ENCODE measurements at places on chromosomes 7 and 10. TPM values are rescaled to one million over a fixed set of nuclear protein-coding genes. Genes with fewer than 3 reads are reported as not detected.

DNA sequence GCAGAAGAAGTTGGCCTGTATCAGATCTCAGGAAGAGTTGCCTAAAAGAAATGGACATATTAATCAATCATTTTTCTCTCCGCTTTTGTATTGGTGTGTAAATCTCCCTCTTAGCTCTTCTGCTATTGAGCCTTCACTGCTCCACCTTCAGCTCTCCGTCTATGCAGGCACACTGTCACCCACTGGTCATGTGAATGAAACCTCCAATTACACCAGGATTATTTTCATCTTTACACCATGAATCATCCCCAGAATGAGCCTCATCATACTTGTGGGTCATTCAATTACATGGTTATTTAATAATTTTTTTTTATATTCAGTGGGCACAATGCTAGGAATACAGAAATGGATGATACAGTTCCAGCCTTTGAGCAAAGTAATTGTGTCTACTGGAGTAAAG lies 92.6 kb downstream of the LRRC4 start:
- no peak overlapping the region for H3K4me3 ChIP-seq
- no peaks in the 10 kb centered on the region for H3K4me1 ChIP-seq
- no peak overlapping the region for H3K27ac ChIP-seq
- DNase-seq: no peak

DNA sequence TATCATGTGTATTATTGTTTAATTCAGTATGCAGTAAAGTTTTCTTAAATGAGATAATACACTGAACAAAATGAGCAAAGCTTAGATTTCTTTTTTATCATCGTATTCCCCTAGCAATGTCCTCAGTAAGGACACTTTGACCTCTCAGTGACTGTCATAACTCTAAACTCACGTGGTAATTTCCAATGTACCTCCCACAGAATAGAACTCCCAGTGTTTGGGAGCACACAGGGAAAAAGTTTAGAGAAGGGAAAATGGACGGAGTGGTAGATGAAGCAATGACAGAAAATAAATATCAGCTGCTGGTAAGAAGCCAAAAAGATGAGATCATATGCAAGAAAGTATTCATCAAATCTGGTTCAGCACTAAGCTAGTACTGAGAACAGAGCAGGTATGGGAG lies 758.6 kb upstream of the KCND2 start:
- DNase-seq: no peak
- no peak overlapping the region for H3K27ac ChIP-seq
- no peak overlapping the region for H3K4me3 ChIP-seq
- H3K27me3 ChIP-seq: no peaks in the 10 kb centered on the region
- no peaks in the 10 kb centered on the region for H3K4me1 ChIP-seq

GRCh38 chr7:47097431-47097830 lies 484.5 kb downstream of the TNS3 start:
- H3K36me3 ChIP-seq: no peaks in the 10 kb centered on the region
- no peaks in the 10 kb centered on the region for H3K4me1 ChIP-seq
- H3K27ac ChIP-seq: no peak overlapping the region
- no peaks in the 10 kb centered on the region for H3K27me3 ChIP-seq
- H3K4me3 ChIP-seq: no peak overlapping the region

DNA sequence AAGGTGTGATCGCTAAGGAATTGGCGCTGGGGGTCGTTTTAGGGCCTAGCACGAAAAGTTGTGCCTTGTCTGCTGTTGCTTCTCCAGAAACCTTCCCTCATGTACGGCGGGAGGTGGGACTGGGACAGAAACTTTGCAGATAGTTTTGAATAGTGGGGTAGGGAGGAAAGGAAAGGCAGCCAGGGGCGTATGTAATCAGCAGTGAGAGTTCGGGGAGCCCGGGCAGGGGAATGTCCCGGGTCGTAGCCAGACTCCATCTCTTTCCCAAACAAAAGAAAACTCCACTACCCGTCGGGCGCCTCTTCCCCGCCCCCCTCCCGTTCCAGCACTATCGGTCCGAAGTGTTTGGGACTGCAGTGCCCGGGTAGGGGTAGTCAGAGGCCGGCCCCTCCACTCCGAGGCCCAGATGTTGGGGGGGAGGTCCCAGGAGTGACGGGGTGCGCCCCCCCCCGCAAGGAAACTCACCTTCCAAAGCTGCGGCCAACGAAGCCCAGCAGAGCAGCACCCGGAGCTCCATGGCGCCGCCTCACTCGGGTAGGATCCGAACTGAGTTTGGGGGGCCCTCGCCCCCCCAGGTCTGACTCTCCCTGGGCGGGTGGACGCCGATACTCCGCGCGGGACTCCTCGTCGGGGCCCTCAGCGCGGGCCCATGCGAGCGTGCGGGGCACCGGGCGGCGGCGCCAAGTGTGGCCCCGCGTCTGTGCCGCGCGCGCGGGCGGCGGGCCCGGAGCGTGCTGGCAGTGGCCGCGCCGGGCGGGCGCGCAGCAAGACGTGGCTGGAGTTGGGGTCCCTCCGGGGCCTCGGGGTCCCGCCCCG lies 601 bp downstream of the EPHB4 start:
- H3K27ac ChIP-seq: peak overlapping the region; percentile 75
- H3K4me3 ChIP-seq: peak overlapping the region; percentile 61
- no peaks in the 10 kb centered on the region for H3K27me3 ChIP-seq
- no peak for DNase-seq
- peaks cover 23% of the 10 kb centered on the region for H3K36me3 ChIP-seq

GRCh38 chr10:106515206-106515790 lies 649.2 kb downstream of the SORCS1 start:
- H3K36me3 ChIP-seq: no peaks in the 10 kb centered on the region
- no peak overlapping the region for H3K4me3 ChIP-seq
- DNase-seq: no peak

DNA sequence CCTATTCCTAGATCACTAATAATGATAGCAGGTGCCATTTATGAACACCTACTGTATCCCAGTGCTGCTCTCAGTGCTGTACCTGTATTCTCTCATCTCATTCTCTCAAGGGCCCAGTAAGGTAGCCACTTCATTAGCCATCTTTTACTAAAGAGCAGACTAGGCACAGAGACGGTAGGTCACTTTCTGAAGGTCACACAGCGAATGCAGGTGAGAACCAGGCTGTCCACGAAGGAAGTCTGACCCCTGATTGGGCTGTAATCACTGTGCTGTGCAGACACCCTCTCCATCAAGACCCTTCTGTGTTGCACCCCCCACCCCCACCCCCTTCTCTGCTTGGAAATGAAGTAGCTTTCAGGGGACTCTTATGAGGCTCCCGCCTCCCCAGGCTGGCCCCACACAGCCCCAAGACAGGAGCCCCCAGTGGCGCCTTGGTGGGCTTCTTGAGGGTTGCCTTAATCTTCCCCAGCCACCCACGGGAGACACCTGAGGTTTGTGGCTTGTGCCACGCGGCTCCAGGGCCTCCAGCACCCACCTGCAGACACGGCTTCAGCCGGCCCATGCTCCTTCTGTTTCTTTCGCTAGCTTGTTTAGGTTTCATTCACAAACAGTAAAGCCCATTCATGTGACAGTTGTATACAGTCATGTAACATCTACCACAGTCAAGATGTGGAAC lies 81.7 kb upstream of the FAM20C start:
- H3K27ac ChIP-seq: no peak overlapping the region
- DNase-seq: no peak
- no peak overlapping the region for H3K4me3 ChIP-seq
- peaks cover 27% of the 10 kb centered on the region for H3K4me1 ChIP-seq

DNA sequence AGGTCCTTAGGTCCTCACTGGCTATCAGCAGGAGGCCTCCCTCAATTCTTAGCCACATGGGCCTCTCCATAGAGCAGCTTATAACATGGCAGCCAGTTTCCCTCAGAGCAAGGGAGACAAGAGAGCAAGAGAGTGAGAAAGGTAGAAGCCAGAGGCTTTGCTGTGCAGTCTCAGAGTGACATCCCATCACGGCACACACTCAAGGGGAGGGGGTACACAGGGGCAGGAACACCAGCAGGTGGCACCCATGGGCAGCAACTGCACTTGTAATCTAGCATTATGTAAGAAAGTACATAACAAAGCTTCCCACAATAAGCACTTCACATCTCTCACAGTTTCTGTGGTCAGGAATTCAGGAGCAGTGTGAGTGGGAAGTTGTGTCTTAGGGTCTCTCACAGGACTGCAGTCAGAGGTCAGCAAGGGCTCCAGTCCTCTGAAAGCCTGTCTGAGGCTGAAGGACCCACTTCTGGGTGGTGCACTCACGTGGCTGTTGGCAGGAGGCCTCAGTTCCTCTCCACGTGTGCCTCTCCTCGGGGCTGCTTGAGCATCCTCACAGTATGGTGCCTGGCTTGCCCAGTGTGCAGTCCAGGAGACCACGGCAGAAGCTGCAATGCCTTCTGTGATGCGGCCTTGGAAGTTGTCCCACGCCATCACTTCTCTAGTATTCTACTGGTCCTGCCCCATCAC lies 159.4 kb downstream of the OAT start:
- H3K36me3 ChIP-seq: no peaks in the 10 kb centered on the region
- H3K27me3 ChIP-seq: no peaks in the 10 kb centered on the region
- no peak for DNase-seq
- H3K27ac ChIP-seq: no peak overlapping the region

DNA sequence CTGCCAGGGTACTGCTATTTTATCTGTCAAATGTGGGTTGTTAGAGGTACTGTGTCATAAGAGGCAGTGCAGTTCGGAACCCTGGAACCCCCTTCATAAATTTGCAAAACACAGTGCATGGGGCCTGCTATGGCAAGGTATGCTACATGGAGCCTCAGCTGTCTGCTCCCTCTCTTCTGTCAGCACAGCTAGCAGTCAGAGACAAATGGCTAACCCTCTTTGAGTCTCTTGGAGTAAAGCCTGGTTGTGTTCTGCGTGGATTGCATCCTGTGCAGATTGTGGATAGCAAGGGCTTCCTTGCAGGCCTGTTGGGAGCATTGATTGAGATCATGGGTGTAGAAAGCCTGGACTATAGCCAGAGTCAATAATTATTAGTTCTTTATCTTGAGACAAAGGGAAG lies 397.8 kb downstream of the AUTS2 start:
- H3K27me3 ChIP-seq: no peaks in the 10 kb centered on the region
- H3K4me1 ChIP-seq: no peaks in the 10 kb centered on the region
- no peaks in the 10 kb centered on the region for H3K36me3 ChIP-seq
- no peak for DNase-seq

DNA sequence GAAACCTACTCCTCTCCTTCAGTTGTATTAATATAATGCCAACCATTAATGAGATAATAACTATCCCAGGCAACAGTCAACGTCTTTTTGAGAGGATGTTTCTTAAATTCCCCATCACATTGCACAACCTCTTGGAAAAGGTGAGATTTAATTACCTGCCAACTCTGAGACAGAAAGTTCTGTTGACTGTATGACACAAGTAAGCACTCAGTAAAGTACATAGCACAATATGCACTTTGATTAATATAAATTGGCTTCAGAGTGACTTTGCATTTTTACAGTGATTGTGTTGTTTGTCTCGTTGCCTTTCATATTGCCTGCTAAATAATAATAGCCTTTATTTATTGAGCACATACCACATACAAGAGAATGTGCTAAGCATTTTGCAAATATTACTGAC lies 46.7 kb downstream of the CAV1 start:
- no peak overlapping the region for H3K4me3 ChIP-seq
- no peaks in the 10 kb centered on the region for H3K27me3 ChIP-seq
- DNase-seq: no peak
- no peak overlapping the region for H3K27ac ChIP-seq
- H3K4me1 ChIP-seq: peaks cover 7% of the 10 kb centered on the region

- DNase-seq: no peak
- no peak overlapping the region for H3K27ac ChIP-seq
- H3K4me3 ChIP-seq: no peak overlapping the region
- no peaks in the 10 kb centered on the region for H3K4me1 ChIP-seq
Observed at GRCh38 chr10:126203746-126204145, 184.5 kb downstream of the ADAM12 start.

- H3K27me3 ChIP-seq: no peaks in the 10 kb centered on the region
- no peaks in the 10 kb centered on the region for H3K36me3 ChIP-seq
- no peak overlapping the region for H3K4me3 ChIP-seq
- no peak for DNase-seq
- peaks cover 24% of the 10 kb centered on the region for H3K4me1 ChIP-seq
Observed at GRCh38 chr10:13877154-13877909, 290.6 kb downstream of the PRPF18 start.

The RASSF4 gene
- 54.7 TPM for total RNA-seq

The CYP2E1 gene
- total RNA-seq: 2.2 TPM

The GALNT11 gene
- 36.5 TPM for total RNA-seq

The CYCS gene
- total RNA-seq: 79.5 TPM

The TMEM196 gene
- total RNA-seq: not detected

Measured in left lung (tissue), 14 donors.